Activated B cell treated with CpG ODN at 0.5 μM for 24 hours (primary cell): ENCODE measurements at places on chromosomes 1 and 21. TPM values are rescaled to one million over a fixed set of nuclear protein-coding genes. Genes with fewer than 3 reads are reported as not detected.

DNA sequence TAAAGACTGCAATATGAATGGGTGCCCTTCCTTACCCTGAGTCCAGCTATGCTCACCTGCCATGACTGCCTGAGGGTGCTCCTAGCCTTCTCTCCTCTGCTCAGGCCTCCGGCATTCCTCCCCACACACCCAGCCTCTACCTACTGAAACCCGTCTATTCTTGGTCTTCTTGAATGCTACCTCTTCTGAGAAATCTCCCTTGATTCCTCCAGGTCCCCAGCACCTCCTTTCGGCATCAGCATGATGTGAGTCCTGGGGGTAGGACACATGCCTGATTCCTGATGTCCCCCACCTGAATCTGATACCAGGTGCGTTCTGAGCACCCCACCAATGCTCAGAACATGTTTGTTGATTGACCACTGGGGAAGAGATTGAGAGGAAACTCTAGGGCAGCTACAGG, 8.6 kb downstream of the LDLRAD1 start:
- DNase-seq, result no peak
- H3K4me1 ChIP-seq, result no peaks in the 10 kb centered on the region
- H3K36me3 ChIP-seq, result no peaks in the 10 kb centered on the region
- no peak overlapping the region for H3K4me3 ChIP-seq
- H3K27me3 ChIP-seq, result peaks cover 17% of the 10 kb centered on the region
- H3K27ac ChIP-seq, result no peak overlapping the region

The ERICH3 gene
- total RNA-seq, result 0.44 and 0.49 TPM in 2 replicates

The AQP10 gene
- not detected in 2 replicates for total RNA-seq

The ITLN2 gene
- not detected in 2 replicates for total RNA-seq

The C1orf74 gene
- 3.7 TPM in 2 replicates for total RNA-seq

The CD5L gene
- total RNA-seq, result 0.20 TPM in 1 of 2 replicates, not detected in the other

The SLC45A1 gene
- total RNA-seq, result 0.33 and 0.34 TPM in 2 replicates
